Hematopoietic multipotent progenitor cell (in vitro differentiated cells): ENCODE measurements at places on chromosomes 12 and 14. TPM values are rescaled to one million over a fixed set of nuclear protein-coding genes. Genes with fewer than 3 reads are reported as not detected.
A peak's percentile ranks its signal among the peaks of the same experiment; 100 is the strongest.

- peak; percentile 43 for DNase-seq
Measured at GRCh38 chr12:15522574-15523187, 200.4 kb downstream of the PTPRO start.

- DNase-seq: no peak
Measured at GRCh38 chr12:15163030-15163976, 57.9 kb downstream of the RERG start.

DNA sequence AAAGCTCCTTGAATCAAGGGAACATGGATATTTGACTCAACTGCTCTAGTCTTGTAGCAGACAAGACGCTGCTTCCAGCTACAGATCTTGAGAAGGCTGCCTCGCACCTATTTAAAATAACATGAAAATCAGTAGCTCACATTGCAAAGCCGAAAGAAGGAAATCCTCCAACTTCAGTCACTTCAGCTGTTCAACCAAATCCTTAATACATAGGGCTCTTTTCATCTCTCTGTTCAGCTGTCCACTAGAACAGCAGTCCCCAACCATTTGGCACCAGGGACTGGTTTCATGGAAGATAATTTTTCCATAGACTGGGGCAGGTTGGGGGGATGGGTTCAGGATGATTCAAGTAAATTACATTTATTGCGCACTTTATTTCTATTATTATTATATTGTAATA, 1116.0 kb upstream of the TMEM132C start:
- no peak for DNase-seq

- DNase-seq: no peak
Measured at GRCh38 chr14:32620724-32621123, 291.6 kb downstream of the AKAP6 start.

DNA sequence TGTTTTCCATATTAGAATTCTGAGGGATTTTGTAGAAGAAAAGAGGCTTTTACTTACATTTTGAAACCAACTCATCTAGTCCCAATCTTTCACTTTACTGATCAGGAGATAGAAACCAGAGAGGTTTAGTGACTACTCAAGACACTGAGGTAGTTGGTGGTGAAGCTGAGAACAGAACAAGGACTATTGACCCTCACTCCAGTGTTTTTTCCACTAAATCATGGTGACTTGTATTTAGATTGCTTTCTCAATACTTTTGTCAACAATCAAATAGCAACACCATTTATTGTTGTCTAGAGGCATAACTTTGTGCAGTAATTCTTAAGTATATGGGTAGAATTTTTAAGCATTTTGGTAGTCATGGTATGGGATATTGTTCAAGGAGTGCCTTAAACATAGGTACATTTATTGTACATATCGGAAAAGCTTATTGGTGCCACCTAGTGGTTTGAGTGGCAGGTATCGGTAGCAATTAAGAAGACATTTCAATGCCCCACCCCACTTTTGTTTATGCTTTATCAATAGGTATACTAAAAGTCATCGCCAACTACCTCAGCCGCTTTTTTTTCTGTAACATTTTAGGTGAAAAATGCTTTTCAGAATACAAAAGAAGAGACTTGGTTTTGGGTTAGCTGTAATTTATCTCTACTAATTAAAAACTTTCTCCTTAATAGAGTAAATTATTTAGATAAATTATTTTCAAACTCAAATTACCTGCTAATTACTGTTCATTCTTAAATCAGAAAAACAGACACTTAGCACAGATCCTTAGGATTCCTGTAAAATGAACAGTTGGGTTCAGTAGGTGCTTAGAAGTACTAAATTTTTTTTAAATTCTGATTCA, 47.3 kb upstream of the PAWR start:
- DNase-seq: peak; percentile 50

DNA sequence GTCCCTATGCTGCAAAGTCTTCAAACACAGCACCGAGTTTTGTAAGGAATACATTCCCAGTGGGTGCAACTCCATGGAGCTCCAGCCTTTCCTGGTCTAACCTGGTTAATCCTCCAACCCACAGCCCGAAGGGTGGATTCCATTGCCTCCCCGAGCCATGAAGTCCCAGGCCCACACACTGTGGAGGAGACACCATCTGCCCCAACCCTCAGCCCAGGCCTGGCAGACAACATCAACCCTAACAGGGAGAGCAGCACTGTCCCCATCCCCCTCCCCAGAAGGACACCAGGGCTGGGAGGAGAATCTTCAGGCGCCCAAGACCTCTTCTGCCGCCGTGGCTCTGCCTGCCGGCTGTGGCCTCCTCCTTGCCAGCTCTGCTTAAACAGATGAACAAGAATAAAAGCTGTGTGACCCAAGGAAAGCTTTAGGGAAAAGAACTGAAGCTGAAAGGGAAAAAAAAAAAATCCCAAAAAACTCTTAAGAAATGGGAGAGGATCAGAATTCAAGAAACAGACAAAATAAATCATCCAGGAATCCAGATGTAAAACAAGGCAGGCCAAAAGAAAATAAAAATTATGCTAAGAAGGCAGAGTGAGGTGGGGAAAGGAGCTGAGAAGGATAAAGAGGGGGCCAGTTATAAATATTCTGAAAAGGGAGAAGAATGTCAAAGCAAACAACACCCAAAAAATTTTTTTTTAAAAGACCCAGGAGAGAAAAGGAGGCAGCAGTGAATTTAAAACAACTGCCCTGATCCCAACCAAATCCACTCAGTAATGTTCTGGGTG, 16.0 kb upstream of the ZFP36L1 start:
- DNase-seq: no peak

DNA sequence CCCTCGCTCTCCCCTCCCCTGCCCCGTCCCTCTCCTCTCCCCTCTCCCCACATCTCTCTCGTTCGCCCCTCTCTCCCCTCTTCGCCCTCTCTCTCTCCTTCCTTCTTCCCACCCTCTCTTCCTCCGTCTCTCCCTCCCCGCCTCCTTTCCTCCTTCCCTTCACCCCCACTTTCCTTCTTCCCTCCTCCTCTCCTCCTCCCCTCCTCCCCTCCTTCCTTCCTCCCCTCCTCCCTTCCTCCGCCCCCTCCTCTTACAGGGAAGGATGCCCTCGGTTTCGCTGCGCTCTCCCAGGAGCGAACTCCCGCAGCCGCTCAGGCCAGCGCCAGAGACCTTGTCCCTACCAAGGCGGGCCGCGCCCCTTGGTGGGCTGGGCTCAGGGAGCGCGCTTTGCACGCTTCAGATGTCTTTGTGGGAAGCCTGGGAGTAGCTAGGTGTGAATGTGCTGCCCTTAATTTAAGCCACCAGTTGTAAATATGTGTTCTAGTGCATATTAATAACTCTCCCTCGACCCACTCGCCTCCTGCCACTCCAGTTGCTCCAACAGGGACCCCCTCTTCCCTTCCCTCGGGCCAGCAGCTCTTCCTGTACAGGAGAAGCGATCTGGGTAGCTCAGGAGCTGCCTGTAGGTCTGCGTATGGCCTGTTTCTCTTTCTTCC, 13.3 kb upstream of the MAP3K9 start:
- no peak for DNase-seq

DNA sequence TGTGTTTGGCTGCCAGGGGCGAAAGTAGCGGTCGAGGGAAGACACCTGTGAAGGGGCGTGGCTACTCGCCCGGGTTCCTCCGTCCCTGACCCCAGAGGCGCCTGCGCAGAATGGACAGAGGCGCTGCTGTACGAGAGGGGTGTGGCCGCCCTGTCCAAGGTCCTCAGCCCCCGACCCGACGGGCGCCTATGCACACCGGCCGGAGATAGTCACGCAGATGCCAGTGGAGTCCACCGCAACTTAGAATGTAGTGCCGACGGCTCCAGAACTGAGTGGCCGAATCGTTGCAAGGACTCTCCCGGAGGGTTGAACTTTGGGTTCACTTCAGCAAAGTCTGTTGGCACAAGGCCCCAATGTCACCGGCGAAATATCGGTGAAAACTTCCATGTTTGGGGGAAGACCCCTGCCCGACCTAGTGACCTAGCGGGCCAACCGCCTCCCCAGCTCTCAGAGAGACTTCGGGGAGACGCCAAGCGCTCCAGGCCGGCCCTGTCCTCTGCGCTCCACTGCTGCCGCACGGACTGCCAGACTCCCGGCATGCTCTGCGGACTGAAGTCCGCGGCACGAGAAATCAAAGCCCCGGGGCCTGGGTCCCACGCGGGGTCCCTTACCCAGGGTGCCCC, 541 bp upstream of the RNU6-7 start:
- peak; percentile 87 for DNase-seq

GRCh38 chr12:120710805-120711296, 593 bp downstream of the UNC119B start:
- peak; percentile 38 for DNase-seq

LRFN5 gene
- total RNA-seq: under 0.01 TPM

DIO3 gene
- total RNA-seq: under 0.01 TPM
